ENCODE measurements at places on chromosomes 2 and 18. TPM values are rescaled to one million over a fixed set of nuclear protein-coding genes. Genes with fewer than 3 reads are reported as not detected.
A peak's percentile ranks its signal among the peaks of the same experiment; 100 is the strongest.

SH2D6 gene
- total RNA-seq, result 0.64 TPM

ASB3 gene
- 24.6 TPM for total RNA-seq

GLB1L gene
- 2.7 TPM for total RNA-seq

C2orf78 gene
- not detected for total RNA-seq

FNDC4 gene
- 6.9 TPM for total RNA-seq

GRCh38 chr18:67145586-67146292 is 370.8 kb downstream of the DSEL start:
- no peak for DNase-seq

GRCh38 chr2:102185347-102185746 is 1.5 kb upstream of the IL1RL2 start:
- DNase-seq, result no peak

- DNase-seq, result peak; percentile 84
Observed at GRCh38 chr2:48508461-48509124, 21.4 kb upstream of the STON1 start.

DNA sequence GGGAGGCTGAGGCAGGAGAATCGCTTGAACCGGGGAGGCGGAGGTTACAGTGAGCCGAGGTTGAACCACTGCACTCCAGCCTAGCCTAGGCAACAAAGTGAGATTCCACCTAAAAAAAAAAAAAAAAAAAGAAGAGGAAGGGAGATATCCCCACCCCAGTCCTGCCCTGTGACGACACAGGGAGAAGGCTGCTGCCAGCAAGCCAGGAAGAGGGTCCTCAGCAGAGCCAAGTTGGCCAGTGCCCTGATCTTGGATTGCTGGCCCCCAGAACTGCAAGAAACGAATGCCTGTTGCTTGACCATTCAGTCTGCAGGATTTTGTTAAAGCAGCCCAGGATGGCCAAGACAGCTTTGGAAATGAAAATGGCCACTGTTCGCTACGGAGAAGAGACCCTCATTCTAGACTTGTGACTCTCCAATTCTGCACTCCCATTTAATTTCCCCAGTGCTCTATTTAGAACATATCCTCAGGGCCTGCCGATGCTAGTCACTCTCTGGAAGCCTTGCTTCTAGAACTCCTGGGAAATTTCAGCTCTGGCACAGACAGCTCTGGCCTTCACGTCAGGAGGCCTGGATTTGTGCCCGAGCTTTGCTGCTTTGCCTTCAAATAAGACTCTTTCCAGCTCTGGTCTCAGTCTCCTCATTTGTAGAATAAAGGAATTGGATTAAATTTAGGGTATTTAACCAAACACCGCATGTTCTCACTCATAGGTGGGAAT is 15.7 kb upstream of the AMMECR1L start:
- no peak for DNase-seq

DNA sequence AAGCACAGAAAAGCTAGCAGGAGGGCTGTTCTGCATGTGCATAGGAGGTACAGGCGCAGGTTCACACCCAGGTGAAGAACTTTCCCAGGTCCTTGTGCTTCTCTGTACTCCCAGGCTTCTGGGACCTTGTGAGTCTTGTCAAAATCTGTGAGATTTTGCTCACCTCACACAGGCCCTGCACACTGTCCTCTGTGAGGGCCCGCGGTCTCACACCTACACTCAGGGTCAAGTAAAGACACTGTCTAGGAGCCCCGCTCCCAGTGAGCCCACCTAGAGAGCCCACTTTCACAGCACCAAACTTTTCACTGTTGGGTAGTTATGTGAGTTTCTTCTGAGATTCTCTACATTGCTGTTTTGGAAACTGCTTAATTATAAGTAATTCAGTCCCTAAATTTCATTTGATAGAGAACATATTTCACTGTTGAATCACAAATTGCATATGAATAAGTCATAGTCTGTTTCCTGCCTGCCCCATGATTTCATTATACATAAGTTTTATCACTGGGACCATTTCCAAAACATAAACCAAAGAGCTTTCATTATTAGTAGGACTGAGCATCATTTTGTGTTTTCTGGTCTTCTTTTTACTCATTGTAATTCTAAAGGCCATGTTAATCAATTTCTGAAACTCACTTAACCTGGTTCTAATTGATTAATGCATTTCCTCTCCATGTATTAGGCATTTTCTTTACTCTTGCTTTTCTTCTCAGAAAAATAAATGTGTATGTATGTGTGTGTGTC is 234.2 kb upstream of the SPOPL start:
- DNase-seq, result peak; percentile 81

DNA sequence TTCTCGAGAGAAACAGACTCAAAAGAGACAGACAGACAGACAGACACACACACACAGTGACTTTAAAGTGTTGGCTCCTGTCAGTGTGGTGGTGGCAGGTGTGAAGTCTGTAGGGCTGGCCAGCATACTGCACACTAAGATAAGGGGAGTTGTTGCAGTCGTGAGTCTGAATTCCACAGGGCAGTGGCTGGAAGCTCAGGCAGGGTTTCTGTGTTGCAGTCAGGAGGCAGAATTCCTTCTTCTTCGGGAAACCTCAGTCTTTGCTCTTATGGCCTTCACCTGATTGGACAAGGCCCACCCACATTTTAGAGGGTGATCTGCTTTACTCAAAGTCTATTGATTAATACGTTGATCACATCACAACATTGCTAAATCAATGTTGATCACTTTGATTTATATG is 478.4 kb upstream of the HS6ST1 start:
- DNase-seq, result no peak

DNA sequence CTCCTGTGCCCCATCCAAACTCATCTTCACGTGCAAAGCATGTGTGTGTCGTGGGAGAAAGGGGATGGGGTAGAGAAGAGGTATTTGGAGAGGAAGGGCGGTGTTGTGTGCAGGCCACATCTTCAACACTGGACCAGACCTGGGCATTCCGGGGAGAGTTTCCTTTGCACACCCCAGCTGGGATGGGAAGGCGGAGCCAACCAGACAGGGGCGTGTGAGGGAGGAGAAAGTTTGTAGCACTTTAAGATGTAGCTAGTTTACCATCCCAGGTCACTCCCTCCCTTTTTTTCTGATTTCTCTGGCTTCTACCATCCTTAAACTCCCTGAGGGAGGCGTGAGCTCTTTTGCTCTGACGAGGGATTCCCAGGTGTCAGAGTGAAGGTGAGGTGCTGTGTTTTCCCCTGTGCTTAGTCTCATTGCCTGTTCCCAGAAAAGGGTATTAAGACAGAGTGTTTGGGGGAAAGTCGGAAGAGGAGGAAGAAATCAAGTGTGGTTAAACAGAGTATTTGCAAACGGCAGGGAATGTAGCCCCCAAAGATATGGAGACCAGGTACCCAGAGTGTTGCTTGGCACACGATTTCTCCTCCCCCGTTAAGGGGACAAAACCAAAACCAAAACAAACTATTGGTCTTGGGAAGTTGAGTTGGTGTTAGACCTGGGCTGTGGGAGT is 1.6 kb downstream of the SETBP1 start:
- no peak for DNase-seq

GRCh38 chr2:23762141-23762540 is 164.8 kb downstream of the ATAD2B start:
- no peak for DNase-seq

DNA sequence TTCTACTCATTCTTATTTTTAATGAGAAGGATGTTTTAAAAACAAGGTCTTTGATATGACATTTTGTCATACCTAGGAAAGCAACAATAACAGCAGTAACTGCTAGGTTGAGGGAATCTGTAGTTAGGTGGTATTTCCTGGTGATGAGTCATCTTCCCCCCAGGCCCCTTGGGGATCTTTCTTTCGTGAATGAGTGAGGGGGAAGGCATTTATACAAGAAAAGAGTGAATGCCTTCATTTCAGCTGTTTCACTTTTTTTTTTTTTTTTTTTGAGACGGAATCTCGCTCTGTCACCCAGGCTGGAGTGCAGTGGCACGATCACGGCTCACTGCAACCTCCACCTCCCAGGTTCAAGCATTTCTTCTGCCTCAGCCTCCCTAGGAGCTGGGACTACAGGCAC is 108.6 kb downstream of the MAP4K4 start:
- peak; percentile 84 for DNase-seq

DNA sequence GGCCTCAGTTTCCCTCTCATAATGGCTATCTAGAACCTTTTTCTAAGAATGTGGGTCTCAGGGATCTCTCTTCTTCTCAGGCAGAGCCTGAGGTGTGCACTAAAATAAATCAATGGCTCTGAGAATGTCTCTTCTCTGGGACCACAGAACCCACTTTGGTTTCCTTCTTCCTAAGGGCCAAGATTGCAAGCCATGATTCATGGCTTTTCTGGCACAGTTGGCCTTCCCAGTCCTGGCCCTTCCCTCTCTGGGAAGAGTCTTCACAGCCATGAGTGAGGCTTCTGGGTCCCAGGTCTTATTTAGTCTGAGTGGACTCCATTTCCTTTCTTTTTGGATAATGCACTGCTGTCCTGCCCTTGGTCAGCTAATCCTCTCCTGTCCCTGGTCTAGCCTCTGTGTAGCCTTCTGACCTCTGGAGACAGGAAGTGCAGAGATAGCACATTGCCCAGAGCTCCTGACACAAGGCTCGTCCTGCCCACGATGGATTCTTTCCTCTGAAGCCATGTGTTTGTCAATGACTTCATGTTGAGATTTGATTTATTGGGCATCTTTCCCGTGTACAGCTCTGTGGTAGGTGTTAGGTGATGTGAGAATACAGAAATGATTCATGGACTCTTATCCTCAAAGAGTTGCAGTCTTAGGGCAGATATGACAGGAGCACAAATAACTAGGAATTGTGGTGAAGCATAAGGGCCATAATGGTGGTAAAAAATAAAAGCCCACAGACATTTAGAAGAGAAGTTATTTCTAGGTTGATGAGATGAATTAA is 245.0 kb downstream of the CLIP4 start:
- peak; percentile 5 for DNase-seq

DNA sequence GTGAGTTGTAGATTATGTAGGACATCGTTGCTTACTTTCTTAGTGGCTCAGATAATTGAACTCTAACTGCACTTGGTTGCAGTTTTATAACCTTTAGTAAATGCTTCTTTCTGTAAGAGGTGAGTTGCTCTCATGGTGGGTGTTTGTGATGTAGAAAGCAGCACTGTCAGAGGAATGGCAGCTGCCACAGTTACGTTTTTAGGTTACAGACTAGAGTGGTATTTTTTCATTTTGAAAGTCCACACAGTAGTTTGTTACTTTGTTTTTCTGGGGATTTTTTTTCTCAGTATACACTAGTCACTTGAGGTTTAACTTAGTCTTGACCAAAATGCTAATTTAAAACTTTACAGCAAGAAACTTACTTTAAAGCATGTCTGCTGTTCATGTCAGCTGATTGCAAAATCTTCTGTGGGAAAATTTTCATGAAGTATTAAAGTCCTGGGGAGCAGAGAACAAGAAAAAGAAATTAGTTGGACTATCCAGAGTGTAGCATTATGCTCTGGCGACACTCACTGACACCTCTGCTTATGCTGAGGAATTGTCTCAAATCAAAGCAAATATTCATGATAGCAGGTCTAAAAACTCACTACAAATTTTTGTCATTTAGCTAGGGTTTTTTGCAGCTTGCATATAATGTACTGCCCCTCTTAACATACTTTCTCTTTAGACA is 14.8 kb downstream of the AFTPH start:
- no peak for DNase-seq

DNA sequence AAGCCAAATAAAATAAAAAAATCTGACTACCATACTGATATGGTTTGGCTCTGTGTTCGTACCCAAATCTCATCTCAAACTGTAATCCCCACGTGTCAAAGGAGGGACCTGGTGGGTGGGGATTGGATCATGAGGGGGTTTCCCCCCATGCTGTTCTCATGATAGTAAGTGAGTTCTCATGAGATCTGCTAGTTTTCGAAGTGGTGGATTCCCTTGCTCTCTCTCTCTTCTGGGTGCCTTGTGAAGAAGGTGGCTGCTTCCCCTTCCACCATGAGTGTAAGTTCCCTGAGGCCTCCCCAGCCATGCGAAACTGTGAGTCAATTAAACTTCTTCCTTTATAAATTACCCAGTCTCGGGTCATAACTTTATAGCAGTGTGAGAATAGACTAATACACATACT is 123.8 kb upstream of the WDSUB1 start:
- no peak for DNase-seq

Measured in astrocyte (in vitro differentiated cells and primary cell).